Activated CD8-positive, alpha-beta memory T cell treated with anti-CD3 and anti-CD28 coated beads for 36 hours (primary cell): ENCODE measurements at places on chromosomes 11 and 22. TPM values are rescaled to one million over a fixed set of nuclear protein-coding genes. Genes with fewer than 3 reads are reported as not detected.

Gene PNPLA3
- total RNA-seq, result 0.42 TPM

Gene C1QTNF4
- total RNA-seq, result not detected

Gene TCN1
- not detected for total RNA-seq

Gene PLA2G3
- not detected for total RNA-seq

Gene OR4D5
- not detected for total RNA-seq

Gene CXCR5
- 2.3 TPM for total RNA-seq

Gene INS
- not detected for total RNA-seq

Gene CABP7
- not detected for total RNA-seq

Gene SLC35F2
- 34.5 TPM for total RNA-seq

Gene COMMD9
- 50.4 TPM for total RNA-seq

Gene CBLIF
- not detected for total RNA-seq

Gene OMP
- total RNA-seq, result not detected
